ENCODE measurements at places on chromosomes 6 and 20. TPM values are rescaled to one million over a fixed set of nuclear protein-coding genes. Genes with fewer than 3 reads are reported as not detected.

- no peak for DNase-seq
These were observed 100.1 kb downstream of the TNFRSF21 start for GRCh38 chr6:47209632-47210031.

DNA sequence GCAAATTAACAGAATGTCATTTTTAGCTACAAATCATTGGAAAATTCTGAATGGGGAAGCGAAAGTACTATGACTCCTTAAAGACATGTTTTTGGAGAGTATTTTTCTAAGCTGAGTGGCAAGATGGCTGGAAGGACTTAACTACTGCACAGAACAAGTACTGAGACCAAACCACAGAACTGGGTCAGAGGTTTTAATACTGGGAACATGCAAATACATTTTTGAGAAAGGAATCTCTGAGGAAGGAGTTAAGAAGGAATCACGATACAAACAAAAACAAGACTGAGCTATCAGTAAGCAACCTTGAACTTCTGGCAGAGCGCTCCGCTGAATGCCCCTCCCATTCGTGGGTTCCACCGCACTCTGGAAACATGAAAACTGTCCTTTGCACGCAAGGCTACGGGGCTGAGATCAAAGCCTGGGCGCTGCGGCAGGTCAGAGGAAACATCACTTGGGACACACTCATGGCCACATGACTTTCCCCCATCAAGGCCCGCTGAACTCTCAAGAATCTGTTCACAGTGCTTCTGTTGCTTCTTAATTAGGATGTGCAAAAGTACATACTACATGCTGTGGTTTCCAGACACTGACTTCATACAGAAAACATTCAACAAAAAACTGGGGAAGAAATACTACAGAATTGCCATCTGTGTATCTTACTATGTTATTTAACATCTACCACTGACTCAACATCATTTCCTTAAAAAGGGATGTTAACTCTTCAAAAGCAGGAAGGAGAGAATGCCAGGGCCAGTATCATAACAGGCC is 27.8 kb downstream of the SLC23A2 start:
- DNase-seq: no peak

DNA sequence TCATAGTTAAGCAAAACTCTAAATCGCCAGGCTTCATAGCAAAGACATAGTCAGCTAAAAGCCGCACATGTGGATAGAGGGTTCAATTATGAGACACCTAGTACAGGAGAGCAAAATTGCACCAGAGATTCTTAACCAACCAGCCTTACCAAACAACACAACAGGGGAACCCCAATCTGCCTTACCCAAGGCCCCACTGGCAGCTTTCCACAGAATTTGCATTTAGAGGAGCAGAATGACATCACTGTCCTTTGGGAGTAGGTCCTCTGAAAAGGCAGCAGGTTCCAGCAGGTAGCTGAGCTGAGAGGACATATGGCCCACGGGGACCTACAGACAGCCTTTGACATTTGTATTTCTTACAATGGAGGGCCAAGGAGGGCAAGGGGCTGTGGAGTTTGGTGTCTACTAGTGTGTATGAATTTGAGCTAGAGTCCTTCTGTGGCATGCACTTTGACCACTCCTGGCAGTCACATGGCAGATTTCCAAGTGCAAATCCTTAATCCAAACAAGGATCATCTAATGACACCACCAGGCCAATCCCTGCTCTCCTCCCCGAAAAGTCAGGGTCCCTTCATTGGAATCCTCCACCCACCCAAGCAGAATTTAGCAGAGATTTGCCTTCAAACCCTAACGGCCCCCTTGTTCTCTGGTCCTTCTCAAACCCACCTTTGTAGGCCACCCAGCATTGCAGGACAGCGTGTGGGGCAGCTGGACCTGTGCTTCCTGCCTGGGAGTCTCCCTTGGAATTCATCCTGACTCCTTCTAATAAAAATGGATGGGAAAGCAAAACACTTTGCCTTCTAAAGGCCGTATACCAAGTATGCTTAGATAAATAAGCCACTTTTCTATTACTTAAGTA is 171.2 kb upstream of the SUPT3H start:
- no peak for DNase-seq

- peak; percentile 9 for DNase-seq
These were observed 57.3 kb downstream of the SULF2 start for GRCh38 chr20:47727909-47728361.

DNA sequence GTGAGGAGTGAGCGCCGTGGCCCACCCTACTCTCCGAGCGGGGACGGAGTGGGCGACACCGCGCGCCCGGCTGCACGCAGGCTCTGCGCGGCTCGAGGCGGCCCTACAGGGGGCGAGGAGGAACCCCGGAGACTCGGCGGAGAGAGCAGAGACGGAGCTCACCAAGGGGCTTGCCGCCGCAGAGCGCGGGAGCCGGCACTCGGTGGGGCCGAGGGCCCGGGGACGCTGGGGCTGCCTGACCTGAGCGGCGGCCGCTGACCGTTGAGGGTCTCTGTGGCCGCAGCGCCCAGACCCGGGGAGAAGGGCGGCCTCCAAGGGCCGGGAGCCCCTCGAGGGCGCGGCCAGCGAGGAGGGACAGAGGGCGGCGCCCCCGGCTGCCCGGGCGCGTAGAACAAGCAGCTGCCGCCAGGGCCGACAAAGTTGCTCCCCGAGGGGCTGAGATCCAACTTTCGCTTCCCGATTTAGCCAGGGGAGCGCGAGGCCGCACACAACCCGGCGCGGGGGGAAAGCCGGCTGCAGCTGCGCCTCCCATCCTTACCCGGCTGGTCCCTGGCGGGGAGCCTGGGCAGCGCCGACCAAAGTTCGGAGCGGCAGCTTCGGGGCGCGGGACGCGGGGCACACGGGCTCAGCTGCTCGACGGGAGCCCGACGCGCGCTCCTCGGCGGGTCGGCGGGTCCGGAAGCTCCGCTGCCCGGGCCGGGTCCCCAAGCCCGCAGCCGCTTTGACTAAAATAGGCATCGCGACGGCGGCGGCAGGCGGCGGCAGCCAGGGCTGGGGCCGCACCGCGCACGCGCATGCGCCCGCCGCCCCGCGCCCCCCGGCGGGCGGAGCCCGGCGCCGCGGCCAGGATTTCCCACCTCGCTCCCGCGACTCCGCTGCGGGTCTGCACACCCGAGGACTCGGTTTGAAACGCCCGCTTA is 43.1 kb downstream of the POPDC3 start:
- DNase-seq: peak; percentile 57

DNA sequence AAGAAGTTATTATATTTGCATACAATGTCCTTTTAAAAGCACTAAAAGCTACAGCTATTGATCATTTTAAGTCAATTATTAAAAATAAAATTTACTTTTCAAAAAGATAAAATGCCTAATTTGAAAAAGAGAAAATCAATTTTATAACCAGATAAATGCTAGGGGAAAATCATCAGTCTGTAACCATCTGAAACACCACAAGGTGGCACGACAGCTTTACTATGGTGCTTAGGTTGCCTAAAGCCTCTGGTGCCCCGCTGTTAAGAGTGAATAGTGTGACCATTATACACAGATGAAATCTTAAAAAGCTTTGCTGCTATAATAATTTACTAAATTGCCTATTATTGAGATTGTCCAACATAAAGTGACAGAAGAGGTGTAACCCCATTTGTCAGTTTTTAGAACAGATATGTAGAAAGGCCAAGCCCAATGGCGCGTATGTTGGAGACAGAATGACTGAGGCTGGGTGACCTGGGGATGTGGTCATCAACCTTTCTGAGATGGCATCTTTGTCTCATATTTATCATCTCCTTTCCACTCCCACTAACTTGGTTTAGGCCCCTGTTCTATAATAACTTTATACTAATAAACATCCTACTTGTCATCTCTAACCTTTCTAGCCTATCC is 100.8 kb downstream of the MOXD1 start:
- DNase-seq: peak; percentile 23

DNA sequence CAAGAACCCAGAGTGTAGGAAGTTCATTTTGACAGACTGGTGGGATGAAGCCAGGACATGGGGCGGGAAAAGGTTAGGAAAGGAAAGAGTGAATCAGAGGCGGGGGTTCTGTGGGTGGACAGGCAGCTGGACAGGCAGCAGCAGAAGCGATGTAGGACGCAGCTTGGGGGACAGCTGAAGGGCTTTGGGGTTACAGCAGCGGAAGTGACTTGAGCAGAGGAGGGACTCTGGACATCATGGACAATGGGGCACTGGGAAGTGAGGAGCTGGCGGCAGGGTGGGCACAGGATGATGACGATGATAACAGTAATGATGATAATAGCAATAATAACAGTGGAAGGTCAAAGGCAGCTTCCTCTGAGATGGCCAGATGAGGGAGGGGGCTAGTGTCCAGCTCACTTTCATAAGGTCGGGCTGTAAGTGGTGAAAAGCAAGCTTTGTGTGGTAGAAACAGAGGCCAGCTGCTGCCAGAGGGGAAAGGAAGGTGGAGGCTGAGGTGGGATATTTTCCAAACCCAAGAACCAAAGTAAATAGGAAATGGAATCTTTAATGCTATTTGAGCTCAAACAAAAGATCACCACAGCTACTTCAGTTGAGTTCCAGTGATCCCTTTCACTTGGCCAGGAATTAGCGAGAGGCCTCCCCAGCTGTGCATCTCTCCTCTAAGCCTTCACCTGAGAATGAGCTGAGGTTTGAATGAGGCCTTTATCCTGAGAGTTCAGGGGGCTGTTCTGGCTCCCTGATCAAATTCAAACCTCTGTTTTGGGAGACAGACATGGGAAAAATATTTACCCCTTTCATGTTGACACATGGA is 433.5 kb downstream of the DHX35 start:
- DNase-seq: no peak

DNA sequence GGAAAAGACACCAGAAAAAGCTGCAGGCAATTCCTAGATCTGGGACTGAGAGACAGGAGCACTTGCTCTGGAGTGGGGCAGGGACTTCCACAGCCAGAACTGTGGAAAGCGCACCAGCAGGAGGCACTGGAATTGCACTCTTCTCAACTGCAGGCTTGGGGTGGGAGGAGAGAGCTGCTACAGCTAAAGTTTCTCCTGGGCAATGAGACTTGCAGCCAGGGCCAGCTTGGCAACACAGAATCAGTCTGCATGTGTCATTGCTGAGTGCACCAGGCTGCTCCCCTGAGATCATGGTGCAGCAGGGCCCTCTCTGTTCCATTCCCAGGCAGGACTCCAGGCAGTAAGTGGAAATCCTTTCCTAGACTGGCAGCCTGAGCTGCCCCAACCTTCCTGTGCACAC is 145.8 kb downstream of the INSM1 start:
- no peak for DNase-seq

- no peak for DNase-seq
These were observed 31.8 kb downstream of the TFAP2B start for GRCh38 chr6:50850223-50851048.

DNA sequence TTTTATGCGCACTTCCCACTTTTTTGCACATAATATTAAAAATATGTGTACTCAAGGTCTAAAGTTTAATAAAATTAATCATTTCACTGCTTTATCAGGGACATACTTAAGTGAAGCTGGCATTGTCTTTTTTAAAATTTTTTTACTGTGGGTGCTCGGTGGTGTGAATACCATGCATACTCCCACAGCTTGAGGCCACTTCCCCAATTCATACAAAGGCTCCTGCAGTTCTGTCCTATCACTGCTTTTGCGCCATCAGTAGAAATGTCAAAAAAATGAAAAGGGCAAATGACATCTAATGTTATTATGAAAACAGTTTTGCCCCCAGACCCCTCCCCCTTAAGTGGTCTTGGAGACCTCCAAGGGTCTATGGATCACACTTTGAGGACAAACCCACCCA is 464.1 kb upstream of the ARID1B start:
- DNase-seq: no peak

- DNase-seq: peak; percentile 74
These were observed at the start of gene FAM210B for GRCh38 chr20:56358600-56359211. FAM210B (plus strand) TSS chr20:56358974; CDS start chr20:56359006, 32 bp downstream.

DNA sequence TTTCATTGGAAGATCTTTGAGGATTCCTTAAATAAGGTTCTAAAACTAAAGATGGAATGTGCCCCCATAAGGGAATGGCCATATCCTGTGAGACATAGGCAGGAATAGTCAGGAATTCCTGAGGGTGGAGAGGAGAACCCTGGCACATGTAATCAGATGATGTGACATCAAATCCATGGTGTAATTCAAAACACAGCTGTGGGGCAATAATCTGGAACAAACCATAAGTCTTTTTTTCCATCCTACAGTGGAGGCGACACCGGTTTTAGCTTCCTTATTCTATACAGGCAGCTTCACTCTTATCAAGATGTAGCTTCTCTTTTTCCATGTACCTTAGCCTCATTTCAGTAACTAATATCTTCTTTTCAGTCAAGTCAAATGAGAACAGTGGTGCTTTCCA is 133.6 kb upstream of the CITED2 start:
- no peak for DNase-seq

DNA sequence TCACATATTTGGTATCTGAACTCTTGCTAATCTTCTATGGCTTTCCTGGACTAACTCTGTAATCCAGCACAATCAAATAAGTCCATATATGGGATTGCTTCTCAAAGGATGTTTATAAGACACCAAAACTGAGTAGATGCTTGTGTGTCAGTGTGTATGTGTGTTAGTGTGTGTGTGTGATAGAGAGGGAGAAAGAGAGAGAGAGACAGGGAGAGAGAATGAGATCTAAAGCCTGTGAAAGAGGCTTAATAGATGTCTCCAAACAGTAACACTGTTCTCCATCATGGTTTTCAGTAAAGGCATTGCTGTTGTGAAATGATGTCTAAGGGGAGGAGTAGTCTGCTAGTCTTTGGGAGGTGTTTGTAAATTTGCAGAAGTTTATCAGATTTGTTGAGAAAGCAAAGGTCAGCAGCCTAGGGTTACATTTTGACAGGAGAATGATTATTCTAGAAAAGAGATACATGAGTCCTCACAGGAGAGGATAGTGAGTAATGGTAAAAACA is 73.9 kb upstream of the MLIP start:
- DNase-seq: no peak

GRCh38 chr6:393391-394221 is 2.1 kb downstream of the IRF4 start:
- no peak for DNase-seq

DNA sequence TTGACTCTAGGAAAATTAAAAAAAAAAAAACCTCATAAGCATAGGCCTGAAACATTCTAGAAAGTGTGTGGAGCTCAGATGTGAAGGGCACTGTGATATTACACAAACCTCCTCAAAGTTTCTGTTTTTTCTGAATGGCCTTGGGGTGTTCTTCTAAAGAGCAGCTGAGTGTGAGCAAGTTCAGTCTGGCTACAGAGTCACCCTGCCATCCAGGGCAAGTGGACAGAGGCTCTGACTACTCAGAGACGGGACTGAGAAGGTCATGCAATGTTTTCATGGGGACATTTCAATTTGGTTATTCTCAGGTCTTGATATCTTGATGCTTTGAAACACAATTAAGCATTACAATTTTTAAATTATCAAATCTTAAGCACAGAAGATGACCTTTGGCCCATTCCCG is 36.6 kb upstream of the SSTR4 start:
- DNase-seq: no peak

DNA sequence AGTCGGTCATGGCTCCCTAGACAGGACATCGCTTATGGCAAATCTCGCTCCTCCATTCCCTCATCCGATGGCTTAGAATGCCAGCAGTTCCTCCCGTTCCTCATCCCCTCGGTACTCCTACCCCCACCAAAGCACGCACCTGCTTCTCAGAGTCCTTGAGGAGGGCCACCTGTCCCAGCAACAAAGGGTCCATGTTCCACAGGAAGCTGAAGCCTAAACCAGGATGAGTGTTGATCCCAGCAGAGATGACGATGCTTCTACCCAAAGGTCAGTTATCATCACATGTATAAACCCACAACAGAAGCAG is 111.2 kb downstream of the THBS2 start:
- no peak for DNase-seq

AVP gene
- not detected for total RNA-seq

KHDC1 gene
- total RNA-seq: 12.9 TPM

BHLHE23 gene
- not detected for total RNA-seq
